ENCODE measurements at places on chromosomes 1 and 21. TPM values are rescaled to one million over a fixed set of nuclear protein-coding genes. Genes with fewer than 3 reads are reported as not detected.

Gene C1orf159
- total RNA-seq = 5.2 TPM

Gene MAEL
- total RNA-seq = not detected

Gene NSL1
- total RNA-seq = 21.8 TPM

Gene NBPF10
- total RNA-seq = 0.40 TPM

Gene BARHL2
- not detected for total RNA-seq

Gene TINAGL1
- total RNA-seq = 317 TPM

Gene NBPF1
- 20.2 TPM for total RNA-seq

DNA sequence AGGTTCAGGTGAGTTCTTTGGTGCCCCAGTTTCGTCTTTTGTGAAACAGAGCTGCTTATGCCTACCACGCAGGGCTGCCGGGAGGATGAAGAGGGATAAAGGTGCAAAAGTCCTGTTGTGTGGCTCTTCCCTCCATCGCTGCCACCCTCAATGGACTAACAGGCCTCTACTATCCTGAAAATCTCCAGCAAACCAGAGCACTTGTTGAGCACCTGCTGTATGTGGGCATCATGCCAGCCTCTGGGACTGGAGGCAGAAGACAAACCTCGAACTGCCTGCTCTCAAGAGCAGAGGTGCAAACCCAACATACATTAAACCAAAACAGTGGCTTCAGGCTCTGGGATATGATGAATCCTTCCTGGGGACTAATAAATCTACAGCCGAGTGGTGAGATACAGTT, 174.1 kb downstream of the ACTL8 start:
- no peak for DNase-seq

DNA sequence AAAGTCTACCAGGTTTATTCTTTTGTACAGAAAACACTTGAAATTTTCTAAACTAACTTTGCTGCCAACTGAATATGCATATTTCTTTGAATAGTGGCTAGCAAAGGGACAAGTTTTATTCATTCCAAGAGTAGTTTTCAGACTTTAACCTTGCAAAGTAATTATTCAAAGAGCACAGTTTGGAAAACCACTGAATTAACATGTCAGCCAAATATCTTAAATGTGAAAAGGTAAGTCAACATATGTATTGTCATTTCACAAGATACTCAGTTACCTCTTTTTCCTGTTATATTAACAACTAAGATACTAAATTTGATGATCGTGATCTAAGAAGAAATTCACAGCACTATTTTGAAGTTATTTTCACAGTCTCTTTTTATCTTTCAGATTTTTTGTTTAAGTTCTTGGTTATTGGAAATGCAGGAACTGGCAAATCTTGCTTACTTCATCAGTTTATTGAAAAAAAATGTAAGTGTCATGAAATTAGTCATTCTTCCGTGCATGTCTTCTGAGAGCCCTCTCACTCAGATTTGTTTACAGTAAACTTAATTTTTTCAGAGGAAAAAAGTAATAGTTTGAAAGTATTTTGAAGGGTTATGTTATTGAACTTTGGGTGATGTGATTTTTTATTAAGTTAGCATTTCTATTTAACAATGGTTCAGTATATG, 15.3 kb downstream of the RAB4A start:
- DNase-seq = no peak

GRCh38 chr1:221945669-221946068, 203.8 kb upstream of the DUSP10 start:
- DNase-seq = no peak

DNA sequence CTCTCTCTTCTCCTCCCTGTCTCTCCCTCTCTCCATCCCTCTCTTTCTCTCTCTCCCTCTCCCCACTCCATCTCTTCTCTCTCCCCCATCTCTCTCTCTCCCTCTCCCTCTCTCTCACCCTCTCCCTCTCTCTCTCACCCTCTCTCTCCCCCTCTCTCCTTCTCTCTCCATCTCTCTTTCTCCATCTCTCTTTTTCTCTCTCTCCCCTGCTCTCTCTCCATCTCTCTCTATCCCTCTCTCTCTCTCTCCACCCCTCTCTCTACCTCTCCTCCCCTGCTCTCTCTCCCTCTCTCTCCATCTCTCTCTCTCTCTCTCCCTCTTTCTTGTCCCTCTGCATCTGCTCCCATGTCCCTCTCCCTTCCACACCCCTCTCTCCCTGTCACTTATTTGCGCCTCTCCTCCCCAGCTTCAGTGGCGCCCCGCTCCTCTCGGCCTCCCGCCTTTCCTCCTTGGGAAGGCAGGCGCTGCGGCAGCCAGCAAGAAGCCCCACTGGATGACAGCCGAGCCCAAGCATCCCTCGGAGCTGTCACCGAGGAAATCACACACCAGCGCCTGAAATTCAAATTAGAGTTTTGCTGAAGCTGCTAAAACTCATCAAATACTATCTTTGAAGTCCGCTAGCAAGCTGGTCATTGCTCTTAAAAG, 15.3 kb upstream of the EPHA8 start:
- DNase-seq = no peak

DNA sequence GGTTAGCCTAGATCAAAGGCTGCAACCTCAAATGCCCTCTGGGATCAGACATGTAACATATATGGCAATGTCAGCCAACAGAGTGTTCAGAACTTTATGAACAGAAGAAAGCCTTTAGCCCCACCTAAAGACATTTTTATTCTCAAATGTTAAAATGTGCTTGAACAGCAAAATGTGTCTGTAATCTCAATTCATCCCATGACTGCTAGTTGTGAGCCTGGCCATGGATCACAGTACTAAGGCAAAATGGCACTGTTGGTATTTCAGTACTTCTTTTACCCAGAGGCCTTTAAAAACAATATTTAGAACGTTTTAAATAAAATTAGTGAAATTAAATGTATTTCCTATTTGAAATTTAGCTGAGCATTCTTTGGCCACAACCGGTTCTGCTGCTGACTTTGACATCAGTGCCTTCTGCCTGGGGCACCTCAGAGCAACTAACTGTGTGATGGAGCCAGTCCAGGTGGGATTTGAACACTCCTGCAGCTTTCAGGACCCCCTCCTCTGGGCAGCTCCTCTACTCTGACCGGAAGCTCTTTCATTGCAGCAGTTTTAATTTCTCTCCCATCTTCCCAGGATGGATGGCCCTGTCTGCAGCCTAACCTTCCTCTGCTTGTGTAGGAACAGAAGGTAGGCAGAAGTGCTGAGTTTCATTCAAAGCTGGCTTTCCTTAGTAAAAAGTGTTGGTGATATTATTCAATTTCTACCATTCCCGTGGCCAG, 68.3 kb upstream of the NFIA start:
- no peak for DNase-seq

- DNase-seq = peak; percentile 28
Measured at GRCh38 chr1:10598389-10598702, 123.6 kb downstream of the PEX14 start.

GRCh38 chr1:240188139-240188538, 96.5 kb downstream of the FMN2 start:
- no peak for DNase-seq

DNA sequence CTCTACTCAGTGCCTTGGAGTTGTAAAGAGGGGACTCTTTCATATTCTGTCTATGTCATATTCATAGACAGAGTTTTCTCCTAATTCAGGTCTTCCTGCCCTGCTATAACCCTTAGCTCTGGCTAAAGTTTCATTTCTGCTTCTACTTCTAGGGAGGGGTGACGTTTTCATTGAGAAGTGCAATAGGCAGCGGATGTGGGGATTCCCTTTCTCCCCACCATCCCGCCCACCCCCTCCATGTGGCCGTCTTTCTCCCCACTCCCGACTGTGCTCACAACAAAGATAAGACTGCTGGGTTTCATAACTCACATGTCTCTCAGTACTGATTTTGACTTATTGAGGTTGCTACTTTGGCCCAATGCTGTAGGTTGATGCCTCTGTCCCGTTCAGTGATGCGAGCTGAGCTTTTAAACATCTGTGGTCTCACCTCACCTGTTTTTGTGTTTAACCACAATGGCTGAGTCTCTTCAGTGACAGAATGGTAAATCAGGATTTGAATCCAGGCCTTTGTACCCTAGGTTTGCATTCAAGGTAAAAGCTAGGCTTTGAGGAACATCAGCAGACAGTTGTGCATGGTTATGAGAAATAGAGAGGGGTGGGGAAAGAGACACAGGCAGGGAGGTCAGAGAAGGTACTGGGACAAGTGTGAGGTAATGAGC, 7.8 kb upstream of the KIF14 start:
- no peak for DNase-seq

- peak; percentile 16 for DNase-seq
Measured at GRCh38 chr1:243335292-243335691, 79.5 kb downstream of the SDCCAG8 start.

- no peak for DNase-seq
Measured at GRCh38 chr1:197510691-197511378, 242.8 kb downstream of the CRB1 start.

- DNase-seq = no peak
Measured at GRCh38 chr1:156033011-156033410, 12.3 kb upstream of the SSR2 start.

DNA sequence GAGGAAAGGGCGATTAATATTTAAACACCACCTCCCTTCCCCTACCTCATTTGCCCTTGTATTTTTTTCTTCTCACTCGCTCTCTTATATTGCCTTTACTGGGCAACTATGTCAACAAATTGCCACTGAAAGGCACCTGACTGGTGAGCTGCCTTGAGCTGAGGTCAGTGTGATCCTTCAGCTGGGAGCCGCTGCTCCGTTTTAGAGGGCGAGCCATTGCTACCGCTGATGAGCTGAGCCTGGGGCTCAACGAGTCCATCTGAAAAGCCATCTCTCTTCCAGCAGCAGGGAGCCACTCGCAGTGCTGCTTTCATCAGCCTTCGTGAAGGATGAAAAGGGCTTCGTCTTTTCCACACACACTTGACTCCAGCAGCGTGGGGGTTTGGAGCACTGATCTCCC, 108.0 kb upstream of the KIF26B start:
- no peak for DNase-seq

GRCh38 chr1:111982428-111982827, 7.0 kb downstream of the KCND3 start:
- no peak for DNase-seq

DNA sequence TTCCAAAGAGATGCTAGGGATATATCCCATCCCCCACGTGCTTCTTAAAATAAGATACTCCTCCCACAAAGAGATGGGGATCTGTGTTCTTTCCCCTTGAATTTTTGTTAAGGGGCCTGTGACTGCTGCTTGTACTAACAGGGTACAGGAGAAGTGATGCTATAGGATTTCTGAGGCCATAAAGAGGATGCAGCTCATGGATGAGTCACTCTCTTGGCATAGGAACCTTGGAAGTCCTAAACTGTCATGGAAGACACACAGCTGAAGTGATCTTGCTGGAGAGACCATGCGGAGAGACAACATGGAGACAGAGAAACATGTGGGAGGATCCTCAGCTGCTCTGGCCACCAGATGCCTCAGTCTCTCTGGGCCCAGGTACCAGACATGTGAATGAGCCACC, 157.2 kb downstream of the S1PR1 start:
- DNase-seq = no peak

DNA sequence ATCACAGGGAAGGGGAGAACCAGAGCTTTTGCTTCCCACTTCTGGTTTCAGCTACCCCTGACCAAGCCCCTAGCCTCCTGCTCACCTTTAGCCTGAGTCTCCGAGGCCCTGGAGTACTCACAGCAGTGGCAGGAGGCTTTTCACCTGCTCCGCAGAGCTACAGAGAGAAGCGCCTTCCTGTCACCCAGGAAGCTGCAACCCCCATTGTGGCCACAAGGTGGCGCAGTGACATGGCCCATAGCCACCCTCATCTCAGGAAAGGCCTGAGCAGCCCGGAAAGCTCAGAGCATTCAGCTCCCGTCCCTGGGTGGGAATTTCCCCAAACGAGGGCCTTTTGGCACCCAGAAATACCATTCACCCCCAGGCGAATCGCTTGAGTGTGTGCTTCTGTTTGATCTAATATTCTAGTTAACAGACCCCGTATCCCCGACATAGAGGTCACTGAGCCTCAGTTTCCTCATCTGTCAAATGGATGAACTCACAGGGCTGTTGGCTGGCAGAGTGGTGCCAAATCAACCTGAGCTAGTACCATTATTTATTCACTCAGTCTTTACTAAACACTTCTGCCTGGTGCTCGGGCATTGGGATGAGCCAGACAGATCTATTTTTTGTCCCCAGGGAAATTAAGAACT, 25.3 kb downstream of the A3GALT2 start:
- DNase-seq = peak; percentile 46

DNA sequence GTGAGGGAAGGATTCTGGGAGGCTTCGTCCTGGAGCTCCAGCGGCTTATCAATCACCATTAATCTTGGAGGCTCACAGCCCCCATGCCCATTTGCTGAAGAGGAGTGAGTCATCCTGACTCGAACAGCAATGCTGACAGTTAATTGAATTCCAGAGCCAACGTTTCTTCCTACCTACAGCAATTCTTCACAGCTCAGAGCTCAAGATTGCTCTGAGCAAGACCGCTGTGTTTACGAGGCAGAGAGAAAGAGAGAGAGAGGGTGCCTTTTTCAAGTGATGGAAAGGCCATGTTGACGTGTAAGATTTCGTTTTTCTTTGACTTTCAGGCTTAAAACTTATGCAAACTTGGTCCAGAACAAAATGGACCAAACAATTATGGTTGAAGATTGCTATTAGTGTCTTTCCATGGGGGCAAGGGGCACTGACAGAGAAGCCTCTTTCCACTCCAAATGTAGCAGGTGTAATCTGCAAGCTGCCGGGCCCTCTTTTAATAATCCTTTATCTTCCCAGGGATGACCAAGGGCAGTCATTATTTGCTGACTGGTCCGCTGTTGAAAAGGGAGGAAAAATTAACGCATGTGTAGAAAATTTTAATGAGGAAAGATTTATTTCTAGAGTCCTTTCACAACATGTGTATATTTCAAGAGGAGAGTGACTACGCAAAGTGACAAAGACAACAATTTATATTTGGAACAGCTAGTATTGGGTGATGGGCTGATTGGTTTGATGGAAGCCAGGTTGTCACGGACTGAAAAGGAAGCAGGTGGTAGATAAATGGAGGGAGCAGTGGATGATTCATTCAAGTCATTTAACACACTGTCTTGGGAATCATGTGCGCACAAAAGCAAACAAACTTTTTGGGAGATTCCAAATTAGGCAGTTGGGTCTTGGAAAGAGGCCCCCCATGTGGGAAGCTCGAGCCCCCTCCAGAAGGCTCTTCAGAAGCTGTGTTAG, 136.1 kb upstream of the IRF2BP2 start:
- no peak for DNase-seq
